ENCODE measurements at places on chromosomes 4 and X. TPM values are rescaled to one million over a fixed set of nuclear protein-coding genes. Genes with fewer than 3 reads are reported as not detected.

HPGD gene
- total RNA-seq: 244 TPM

DNA sequence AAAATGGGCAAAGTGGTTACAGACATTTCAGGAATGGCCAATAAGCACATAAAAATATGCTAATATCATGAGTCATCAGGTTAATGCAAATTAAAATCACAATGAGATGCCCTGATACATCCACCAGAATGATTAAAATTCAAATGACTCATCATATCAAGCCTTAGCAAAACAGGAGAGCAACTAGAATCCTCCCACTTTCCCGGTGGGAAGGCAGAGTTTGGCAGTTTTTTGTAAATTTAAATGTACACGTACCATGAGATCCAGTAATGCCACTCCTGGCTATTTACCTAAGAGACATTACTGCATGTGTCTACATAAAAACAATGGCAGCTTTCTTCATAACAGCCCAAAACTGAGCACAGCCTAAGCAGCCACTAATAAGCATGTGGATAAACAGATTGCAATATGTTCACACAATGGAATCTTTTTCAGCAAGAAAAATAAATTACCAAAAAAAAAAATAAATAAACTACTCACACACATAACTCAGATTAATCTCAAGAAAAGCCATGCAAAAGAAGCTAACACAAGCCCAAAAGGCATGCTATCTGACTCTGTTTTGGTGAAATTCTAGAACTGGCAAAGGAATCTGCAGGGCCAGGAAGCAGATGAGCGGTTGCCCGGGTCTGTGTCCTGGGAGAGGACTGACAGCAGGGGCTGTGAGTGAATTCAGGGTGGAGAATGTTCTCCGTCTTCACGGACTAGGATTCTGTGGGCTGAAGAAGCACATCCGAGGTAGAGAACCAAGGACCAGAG, 48.8 kb downstream of the AFAP1 start:
- no peak for DNase-seq

GRCh38 chrX:134660627-134661026, 2.4 kb upstream of the PLAC1 start:
- no peak for DNase-seq

ATP1B4 gene
- total RNA-seq: not detected

GRCh38 chr4:137274404-137274803, 257.9 kb downstream of the PCDH18 start:
- DNase-seq: no peak

DNA sequence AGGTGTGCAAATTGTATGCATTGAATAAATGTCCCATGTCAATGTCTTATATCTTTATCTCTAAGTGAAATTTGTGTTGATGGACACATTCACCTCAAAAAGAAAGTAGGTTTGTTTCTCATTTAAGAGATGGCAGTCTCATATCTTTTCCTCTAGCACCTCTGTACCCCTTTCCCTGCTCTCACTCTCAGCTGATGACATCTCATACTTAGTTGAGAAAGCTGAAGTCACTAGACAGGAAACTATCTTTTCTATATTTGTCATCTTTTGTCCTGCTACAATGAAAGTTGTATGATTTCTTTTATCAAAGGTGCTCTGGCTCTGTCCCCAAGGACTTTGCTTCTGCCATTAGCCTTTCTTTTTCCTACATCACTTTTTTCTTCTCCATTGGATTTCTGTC, 84.0 kb upstream of the GRPR start:
- DNase-seq: no peak

TCEAL6 gene
- not detected for total RNA-seq

DNA sequence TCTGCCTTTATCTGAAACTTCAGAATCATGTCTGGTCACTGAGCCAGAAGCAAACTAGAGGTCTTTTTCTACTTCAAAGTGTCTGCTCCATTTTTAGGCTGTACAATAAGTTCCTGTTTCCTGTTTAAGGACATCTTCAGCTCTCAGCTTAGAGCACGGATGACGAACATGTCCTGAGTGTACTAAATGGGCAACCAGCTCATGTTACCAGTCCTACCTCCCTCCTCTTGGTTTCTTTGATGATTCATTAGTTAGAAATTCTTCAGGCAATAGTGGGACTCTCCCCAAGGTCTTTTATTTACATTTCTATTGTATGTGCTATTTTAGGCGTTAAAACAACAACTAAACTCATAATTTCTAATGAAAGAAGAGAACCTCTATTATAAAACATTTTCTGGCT, 58.0 kb downstream of the ENPEP start:
- no peak for DNase-seq

FTHL17 gene
- total RNA-seq: not detected

- DNase-seq: no peak
Observed at GRCh38 chr4:151887816-151888180, 127.0 kb upstream of the GATB start.

- no peak for DNase-seq
Observed at GRCh38 chr4:130071746-130072145, 975.8 kb downstream of the C4orf33 start.

DNA sequence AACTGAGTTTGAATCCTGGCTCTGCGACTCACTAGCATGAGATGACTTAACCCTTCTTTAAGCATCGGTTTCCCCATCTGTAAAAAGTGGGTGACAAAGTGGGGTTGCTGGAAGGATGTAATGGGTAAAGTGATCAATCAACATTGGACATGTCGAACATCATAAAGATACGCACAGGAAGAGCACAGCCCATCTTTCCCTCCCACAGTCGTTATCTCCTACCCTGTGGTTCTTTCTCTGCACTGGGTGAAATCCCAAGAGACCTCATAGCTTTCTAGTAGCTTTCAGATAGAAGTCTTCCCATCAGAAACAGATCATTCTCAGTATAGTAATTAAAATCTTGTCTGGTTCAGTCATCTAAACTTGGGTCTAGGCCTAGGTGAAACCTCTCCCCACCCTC, 216.5 kb downstream of the CBR4 start:
- DNase-seq: no peak

DNA sequence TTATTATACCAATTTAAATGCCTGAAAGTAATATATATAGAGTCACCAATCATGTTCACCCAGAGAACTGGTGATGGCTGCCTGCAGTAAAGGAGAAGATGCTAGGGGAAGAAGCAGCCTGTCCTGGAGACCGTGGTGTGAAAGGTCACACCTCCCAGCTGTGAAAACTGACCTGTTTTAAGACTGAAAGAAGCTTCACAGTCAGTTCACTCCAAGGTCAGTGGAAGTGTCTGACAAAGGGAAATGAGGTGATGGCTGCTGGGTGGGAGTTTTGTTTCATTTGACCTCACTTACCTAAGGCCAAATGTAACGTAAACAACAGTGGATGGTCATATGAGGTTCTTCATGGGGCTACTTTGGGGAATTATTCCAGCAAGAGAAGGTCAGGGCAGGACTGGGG, 352.1 kb upstream of the GATB start:
- DNase-seq: no peak

DNA sequence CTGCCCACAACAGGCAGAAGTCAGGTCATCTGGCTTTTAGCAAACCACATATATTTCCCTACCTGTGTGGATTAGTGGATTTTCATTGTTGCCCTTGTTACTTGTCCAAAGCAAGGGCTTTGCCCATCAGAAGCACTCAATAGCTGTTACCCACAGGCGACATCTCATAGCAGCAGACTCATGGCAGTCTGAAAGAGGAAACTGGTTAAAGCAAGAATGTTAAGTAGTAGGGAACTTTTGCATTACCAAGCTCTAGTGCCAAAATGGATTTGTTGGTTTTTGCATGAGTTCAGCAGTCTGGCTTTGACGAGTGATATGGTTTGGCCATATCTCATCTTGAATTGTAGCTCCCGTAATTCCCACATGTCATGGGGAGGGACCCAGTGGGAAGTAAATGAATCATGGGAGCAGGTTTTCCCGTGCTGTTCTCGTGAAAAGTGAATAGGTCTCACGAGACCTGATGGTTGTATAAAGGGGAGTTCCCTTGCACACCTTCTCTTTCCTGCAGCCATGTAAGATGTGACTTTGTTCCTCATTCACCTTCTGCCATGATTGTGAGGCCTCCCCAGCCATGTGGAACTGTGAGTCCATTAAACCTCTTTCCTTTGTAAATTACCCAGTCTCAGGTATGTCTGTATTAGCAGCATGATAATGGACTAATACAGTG, 107.9 kb downstream of the GPR143 start:
- no peak for DNase-seq

- DNase-seq: no peak
Observed at GRCh38 chr4:48333587-48333986, 7.7 kb upstream of the SLAIN2 start.

- no peak for DNase-seq
Observed at GRCh38 chrX:118569676-118570075, 74.1 kb downstream of the DOCK11 start.

FAM53A gene
- 1.2 TPM for total RNA-seq

DNA sequence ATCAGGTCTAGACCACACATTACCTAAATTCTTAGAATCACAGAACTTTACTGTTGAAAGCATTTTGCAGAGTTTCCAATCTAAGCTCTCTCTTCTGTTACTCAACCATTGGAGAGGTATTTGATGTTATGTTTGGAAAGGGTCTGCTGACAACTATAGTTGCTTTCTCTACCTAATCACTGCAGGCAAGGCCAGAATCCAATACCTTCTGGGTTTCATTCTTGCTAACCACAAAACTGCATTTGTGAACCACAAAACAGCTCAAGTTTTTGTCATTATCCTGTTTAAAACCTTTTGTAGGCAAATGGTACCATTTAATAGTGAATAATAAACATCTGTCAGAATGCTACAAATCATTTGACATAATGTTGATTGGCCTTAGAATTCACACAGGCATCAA, 380.1 kb downstream of the GASK1B start:
- no peak for DNase-seq

APLN gene
- not detected for total RNA-seq

- no peak for DNase-seq
Observed at GRCh38 chr4:168837922-168838321, 172.1 kb downstream of the CBR4 start.

DNA sequence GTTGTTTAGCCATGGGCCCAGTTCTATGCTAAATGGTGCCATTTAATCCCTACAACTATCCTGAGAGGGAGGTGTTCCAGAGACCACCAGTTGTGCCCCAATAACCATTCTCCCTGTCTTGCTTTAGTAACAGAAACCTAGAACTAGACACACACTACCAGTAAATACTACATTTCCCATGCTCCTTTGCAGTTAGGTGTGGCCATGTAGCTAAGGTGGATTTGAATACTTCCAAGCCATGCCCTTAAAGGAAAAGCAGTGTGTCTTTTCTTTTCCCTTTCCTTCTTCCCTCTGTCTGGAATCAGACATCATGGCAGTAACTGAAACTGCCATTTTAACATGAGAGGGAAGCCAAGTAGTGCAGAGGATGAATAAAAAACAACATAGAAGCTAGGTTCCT, 90.9 kb upstream of the TMEM33 start:
- no peak for DNase-seq

GRCh38 chr4:1572010-1572385, 112.1 kb downstream of the FAM53A start:
- no peak for DNase-seq

DNA sequence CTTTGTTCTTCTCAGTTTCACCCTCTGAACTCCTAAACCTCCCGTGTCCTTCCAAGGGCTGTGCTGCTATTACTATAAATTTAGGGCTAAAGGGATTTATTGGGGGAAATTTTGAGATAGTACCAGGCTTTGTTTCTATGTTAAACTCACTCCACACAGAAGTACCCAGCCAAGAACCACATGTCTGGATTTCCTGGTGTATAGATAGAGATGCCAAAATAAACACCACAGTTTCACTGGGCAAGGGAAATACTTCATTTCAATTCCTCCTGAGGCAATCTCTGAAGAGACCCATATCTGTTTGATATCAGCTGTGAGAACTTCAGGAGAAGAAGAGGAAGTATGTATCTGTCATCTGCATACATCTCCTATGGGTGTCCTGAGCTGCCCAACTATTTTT, 21.7 kb upstream of the CLNK start:
- DNase-seq: no peak

RAB41 gene
- not detected for total RNA-seq

GRPR gene
- not detected for total RNA-seq

GRCh38 chr4:139247241-139247640, 32.8 kb downstream of the MGARP start:
- DNase-seq: no peak

DNA sequence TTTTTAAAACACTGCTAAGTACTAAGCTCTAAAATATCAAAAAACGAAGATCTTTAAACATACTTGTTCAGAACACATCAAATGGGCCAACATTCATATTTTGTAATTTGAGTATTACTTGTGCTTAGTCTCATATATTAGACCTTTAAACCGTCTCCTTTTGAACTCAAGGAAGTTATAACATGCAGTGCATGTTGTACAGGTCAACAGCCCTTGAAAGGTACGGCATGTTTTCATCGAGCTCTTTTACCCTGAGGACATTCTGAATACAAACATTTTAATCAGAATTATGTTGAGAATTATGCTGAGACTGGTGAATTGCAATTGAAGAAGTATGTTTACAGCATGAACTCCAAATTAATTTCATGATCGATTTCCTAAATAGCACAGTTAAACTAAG, 7.0 kb upstream of the ASB11 start:
- DNase-seq: no peak

ARMCX2 gene
- 14.1 TPM for total RNA-seq

GRCh38 chrX:85084770-85085393, 81.2 kb downstream of the APOOL start:
- no peak for DNase-seq

- DNase-seq: no peak
Observed at GRCh38 chr4:52376132-52376704, 282.9 kb downstream of the USP46 start.

- DNase-seq: no peak
Observed at GRCh38 chr4:109803924-109804571, 2.2 kb upstream of the CFI start.

DNA sequence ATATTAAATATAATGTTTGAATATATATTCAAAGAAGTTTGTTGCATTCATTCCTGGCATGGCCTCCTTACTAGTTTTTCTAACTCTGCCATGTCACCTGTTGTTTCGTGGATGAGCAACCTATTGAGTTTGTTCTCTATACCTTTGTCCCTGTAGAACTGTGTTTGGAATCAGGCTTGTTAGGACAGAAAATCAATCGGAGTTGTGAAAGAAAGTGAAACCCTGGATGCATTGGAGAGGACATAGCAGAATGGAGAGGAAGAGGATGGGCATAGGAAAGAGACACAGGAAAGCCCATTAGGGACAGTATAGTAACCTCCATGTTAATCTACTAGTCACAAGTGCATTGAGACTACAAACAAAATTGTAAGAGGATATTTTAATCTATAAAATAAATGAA, 31.2 kb downstream of the ANK2 start:
- no peak for DNase-seq

DNA sequence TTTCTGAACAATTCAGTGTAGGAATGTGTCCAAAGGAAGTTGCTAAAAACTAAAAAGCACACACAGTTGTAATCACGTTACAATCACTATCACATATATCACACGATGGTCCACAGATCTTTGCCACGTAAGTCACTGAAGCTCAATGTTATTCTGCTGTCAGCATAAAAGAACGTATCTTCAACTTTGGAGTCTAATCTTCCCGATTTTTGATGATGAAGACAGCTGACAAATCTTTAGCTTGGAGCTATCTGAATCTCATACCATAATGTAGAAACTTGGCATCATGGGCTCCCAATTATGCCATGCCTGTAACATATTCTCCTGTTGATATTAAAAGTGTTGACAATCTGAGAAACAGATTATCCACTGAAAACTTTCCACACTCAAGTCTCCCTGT, 158.4 kb downstream of the UBE2NL start:
- DNase-seq: no peak

NDNF gene
- total RNA-seq: 6.7 TPM

GRCh38 chrX:69197690-69198089, 32.4 kb upstream of the PJA1 start:
- DNase-seq: no peak

ADD1 gene
- 118 TPM for total RNA-seq

GRCh38 chr4:85039526-85039925, 73.0 kb upstream of the WDFY3 start:
- no peak for DNase-seq
